RWPE2 (cell line): ENCODE measurements at places on chromosomes 1 and 21.

DNA sequence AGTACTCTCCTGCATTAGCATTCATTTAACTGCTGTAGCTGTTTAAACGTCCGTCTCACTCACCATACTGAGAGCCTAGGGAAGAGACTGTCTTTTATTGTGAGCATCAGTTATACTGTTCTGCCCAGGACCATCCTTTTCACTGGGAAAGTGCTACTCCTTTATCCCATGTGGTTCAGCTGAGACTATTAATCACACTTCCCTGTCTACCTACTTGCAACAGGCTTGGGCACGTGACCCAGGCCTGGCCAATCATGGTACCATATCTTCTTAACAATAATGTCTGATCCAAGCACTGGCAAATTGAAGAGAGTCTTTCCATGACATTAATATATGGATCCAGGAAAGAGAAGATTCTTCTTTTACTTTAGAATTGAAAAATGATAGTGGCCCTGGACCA lies 108.1 kb downstream of the TM2D1 start:
- DNase-seq = no peak

- no peak for DNase-seq
These were observed 4.5 kb upstream of the TOR3A start for GRCh38 chr1:179077396-179077795.

DNA sequence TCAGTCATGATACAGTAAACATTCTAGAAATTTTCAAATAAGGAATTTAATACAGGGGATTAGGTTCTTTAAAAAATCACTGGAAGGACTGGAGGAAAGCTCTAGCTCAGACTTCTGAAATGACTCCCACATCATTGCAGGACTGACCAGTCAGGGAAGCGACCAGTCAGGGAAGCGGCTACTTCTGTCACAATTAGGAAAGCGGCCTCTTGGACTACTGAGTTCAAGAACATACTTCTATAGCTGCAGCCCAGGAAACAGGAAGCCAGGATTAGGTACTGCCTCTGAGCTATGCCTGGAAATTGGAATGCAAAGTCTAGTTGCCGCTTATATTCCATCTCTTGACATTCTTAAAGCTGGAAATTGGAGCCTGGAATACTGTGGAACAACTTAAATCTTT lies 45.5 kb downstream of the USP25 start:
- DNase-seq = no peak

GRCh38 chr21:14706712-14707510 lies 160.8 kb upstream of the SAMSN1 start:
- no peak for DNase-seq

GRCh38 chr21:36754241-36754898 lies 55.5 kb downstream of the SIM2 start:
- DNase-seq = no peak

DNA sequence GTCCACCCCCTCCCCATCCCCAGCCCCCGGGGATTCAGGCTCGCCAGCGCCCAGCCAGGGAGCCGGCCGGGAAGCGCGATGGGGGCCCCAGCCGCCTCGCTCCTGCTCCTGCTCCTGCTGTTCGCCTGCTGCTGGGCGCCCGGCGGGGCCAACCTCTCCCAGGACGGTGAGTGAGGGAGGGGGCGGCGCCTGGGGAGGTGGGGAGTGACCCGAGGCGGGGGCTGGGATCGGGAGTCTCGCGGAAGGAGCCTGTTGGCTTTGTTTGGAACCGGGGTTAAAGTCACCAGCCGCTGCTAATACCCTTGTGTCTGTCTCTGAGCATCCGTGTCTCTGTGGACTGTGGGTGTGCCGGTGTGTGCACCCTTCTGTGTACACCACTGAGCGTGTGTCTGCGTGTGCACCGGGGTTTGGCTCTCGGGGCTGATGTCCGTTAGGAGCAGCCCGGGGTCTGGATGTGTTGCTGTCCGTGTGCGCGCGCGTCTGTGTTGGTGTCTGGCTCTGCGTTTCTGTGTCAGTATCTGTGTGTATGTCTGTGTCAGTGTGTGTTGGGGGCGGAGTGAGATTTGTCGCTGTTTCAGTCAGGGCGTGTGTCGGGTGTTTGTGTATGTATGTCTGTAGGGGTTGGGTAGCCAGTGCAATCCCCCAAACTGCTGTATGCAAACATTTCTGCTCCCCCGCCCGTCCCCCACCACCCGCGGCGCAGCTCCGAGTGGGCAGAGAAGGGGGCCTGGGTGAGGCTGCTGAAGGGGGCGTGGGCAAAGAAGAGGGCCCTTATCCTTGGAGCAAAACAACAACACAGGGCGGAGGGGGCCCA lies 480 bp downstream of the CADM3 start:
- no peak for DNase-seq

DNA sequence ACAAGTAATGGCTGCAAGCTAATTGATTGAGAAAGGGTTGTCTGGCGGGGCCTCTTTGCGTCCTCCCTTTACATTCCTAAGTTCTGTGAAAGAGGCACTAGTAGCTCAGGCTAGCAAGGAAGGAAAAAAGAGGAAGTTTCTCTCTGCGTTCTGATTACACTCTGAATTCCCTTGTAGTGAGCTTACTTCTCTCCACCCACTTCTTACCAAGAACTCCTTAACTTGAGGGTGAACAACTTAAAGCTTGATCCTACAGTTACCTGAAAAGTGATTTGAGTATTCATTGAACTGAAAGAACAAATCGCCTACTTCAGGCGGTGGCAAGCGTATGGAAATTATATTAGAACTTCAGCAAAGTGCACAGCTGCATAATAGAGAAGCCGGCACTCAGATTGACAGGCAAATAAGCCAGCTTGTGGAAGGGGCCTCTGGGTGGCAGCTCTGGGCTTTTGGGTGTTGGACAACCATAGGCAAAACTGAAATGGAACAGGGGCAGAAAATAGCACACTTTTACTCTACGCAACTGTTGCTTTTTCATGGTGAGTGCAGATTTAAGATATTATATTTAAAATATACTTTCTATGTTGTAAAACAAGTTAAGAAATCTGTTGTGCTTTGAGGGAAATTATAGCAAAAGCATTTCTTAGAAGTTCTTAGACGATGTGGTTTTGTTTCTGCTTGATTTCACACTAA lies 464.5 kb downstream of the USP25 start:
- DNase-seq = no peak

DNA sequence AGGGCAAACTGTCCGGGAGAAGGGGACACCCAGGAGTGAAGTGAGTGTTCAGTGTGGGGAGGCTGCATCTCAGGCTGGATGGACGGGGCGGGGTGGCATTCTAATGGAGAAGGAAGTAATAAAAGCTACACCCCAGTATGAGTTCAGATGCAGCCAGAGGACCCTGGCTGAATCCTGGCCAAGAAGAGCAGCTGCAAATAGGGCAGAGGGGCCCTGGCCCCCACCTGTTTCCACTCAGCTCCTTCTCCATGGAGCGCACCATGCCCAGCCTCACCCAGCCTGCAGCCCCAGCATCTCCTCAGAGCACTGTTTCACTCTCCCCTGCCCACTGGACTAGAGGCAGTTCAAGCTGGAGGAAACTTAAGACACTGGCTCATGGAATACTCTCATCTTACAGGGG lies 46.4 kb downstream of the KCND3 start:
- no peak for DNase-seq

GRCh38 chr1:5995871-5996630 lies 3.8 kb upstream of the NPHP4 start:
- no peak for DNase-seq

GRCh38 chr1:159188375-159188788 lies 16.3 kb upstream of the ACKR1 start:
- no peak for DNase-seq

DNA sequence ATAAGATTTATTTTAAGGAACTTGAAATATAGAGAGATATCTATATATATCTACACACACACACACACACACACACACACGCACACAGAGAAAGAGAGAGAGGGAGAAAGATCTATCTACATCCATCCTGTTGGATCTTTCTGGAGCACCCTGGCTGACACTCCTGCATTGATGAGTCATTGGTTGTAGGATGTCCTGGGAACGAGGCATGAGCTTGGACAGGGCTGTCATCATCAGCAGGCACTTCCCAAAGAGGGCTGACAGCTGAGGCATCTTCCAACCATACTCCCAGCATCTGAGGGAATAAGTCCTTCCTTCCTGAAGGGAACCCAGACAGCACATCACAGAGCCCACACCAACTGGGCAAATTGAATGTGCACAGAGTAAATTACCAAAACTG lies 99.1 kb upstream of the ERG start:
- DNase-seq = no peak

- DNase-seq = peak; percentile 17
These were observed 202.9 kb downstream of the MATN1 start for GRCh38 chr1:30520476-30520875.

DNA sequence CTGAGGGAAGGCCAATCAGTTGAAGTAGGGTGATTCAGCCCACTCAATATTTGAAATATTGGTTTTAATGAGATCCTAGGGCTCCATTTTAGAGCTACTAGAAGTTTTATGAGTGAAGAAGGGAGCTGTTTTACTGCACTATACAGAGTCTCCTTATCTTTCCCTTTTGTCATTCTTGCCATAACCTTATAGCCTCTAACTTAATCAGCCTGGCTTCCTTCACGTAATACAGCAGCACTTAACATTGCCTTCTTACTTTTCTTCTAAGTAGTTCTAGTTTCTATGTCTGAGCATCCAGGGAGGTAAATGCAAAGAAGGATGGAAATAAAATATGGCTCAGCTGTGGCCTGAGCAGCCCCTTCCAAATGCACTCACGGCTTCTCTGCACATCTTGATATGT lies 299.3 kb downstream of the KIF26B start:
- DNase-seq = no peak

DNA sequence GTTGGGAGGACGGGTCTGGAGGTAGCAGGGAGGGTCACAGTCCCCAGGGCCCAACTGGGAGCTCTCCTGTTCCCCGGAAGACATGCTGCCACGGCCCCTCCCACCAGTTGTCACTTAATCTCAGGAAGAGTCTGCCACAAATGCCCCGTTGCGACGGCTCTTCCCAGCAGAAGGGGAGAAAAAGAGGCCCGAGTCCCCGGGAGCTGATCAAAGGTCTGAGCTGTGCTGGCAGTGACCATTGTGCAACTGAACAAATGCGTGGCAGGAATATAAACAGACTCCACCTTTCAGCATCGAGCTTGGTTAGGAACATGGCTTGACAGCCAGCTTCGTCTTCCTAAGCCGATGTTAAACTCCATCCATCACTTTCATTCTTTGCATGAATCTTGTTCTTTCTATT lies 27.8 kb upstream of the ZBTB21 start:
- no peak for DNase-seq

- DNase-seq = peak; percentile 90
These were observed at the start of gene IPO13 for GRCh38 chr1:43946236-43947060. TSS of gene IPO13 (plus strand) at chr1:43946950. CDS start at chr1:43947601, 651 bp downstream.

DNA sequence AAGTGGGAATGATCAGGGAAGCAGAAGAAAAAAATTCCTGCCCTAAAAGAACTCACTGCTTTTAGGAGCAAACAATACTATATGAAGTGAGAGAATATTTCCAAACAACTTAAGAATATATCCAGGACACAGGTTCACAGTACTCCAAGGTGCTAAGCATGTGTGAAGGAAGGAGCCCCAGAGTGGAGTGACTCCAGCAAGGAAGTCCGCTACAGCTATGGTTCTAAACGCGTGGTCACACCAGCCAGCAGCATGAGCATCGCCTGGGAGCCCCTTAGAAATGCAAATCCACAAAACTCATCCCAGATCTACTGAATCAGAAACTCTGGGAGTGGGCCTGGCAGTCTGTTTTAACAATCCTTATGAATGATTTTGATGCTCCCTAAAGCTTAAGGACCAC lies 36.1 kb downstream of the GADD45A start:
- DNase-seq = no peak

DNA sequence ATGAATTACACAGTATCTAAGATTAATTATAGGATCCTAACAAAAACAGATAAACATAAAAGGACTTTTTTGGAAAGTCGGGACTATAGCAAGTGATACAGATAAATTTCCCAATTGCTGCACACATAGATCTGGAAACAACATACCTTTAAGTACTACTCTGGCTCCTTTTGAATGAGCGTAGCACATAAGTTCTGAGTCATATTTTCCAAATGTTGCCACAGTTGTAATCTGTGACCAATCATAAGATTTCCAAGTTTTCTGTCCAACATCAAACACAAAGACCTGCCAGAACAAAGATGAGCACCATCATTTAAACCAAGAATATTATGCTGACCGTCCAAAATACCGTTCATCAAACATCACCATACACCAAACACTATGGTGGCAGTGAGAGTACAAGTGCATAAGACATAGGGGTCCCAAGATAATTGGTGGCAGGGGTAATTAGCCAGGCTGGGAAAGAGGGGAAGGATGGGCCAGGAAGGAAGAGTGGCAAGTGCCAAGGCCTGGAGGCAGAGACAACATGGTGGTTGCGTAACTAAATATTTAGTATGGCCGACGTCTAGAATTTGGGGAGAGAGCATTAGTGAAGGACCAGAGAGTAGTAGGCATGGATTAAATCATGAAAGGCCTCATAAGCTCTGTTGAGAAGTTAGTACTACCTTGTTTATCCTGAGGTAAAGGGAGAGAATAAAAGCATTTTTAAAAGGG lies 3.6 kb downstream of the CTBS start:
- DNase-seq = no peak

DNA sequence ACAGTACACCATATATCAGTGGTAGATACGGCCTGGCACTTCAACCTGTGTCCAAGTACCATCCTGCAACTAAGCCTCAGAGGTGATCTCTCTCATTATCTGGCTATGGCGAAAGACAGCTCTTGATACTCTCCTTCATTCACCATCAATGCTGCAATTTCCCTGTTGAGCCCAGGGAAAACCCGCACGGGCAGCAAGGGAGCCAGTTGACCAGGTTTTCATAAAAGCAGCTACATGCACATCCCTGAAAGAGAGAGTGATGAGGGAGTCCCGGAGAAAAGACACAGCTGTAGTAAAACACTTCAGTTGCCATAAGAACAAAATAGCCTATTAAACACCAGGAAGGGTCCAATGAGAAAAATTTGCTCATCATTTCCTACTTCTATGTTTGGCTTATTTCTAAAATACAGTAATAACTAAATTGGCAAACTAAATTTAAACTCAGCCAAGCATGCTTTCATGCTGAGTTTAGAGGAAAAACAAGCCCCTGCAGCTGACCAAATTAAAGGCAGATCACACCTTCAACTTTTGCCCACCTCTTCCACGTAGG lies 68.3 kb downstream of the CAPZB start:
- DNase-seq = no peak

- DNase-seq = no peak
These were observed 23.4 kb downstream of the SYT11 start for GRCh38 chr1:155882766-155883165.

DNA sequence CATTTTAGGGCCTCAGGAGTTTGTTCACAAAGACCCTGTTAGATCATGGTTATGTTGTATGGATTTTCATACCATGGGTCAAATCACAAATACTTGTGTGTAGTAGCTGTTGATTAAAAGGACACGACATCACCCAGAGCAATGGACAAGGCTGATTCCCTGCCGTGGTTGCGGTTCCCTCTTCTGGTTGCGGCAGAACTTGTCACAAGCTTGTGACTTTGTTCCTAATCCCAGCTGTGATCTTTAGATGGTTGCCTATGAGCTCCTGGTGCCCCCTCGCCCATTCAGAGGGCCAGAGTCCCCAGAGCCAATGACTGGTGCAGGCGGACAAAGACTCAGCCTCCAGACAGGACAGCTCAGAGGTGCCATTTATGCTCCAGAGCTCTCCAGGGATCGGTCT lies 11.8 kb upstream of the SDHB start:
- no peak for DNase-seq
